ENCODE measurements at places on chromosomes 12 and 14.
A peak's percentile ranks its signal among the peaks of the same experiment; 100 is the strongest.

- DNase-seq, result no peak
Measured at GRCh38 chr12:121560392-121561008, 20.3 kb downstream of the KDM2B start.

- no peak for DNase-seq
Measured at GRCh38 chr14:100905166-100905565, 1.6 kb upstream of the RTL1 start.

DNA sequence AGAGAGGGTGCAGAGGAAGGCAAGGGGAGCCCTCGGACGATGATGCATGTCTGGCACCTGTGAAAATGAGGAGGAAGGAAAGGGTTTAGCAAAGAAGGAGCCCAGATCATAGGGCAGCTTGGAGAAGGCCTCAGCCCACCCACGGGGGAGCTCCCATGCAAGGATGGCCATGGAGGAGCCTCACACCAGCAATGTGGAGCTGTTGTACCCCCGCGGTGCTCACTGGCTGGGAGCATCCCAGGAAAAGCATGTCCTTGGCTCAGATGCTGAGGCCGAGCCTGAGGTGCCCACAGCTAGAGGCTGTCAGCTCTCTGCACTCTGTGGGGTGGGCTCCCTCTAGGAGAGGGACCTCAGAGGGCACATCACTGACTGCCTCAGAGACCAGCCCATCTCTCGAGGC, 622.6 kb downstream of the AACS start:
- DNase-seq, result no peak

GRCh38 chr12:57781244-57781643, 1.3 kb upstream of the TSFM start:
- DNase-seq, result no peak

GRCh38 chr12:124379938-124380754, 85.3 kb downstream of the RFLNA start:
- DNase-seq, result no peak

GRCh38 chr12:1488908-1489381, 105.4 kb downstream of the FBXL14 start:
- DNase-seq, result no peak

GRCh38 chr12:19196959-19197630, 67.6 kb downstream of the PLEKHA5 start:
- no peak for DNase-seq

- no peak for DNase-seq
Measured at GRCh38 chr14:91693346-91693745, 38.5 kb downstream of the CATSPERB start.

DNA sequence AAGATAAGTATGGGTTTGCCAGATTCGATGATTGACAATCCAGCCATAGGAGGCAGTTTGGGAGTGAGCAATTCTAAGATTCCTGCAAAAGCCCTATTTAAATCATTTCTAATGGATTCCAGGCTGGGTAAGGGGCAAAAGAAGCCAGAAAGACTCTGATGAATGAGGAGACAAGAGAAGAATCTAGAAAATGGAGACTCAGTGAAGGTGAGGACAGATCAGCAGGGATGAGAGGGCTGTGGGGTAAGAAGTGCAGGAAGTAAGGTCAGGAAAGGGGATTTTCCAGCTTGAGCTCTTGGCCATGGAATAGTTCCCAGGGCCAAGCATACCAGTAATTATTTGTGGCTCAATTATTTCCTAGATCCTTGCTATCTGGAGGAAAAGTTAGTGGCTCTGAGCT, 87.3 kb downstream of the TMX1 start:
- DNase-seq, result no peak

- DNase-seq, result peak; percentile 89
Measured at GRCh38 chr12:54379398-54380201, 4.9 kb downstream of the ZNF385A start.

All from stimulated activated CD4-positive, alpha-beta T cell treated with anti-CD3 and anti-CD28 coated beads, Interleukin-1b, Interleukin-23, amount 100 ng/mL, for 1 hour (primary cell).